Stimulated activated CD8-positive, alpha-beta memory T cell treated with anti-CD3 and anti-CD28 coated beads, Interleukin-4, amount 100 ng/mL, for 1 hour (primary cell): ENCODE measurements at places on chromosomes 1 and 21.

GRCh38 chr1:57124170-57124569 is 158.4 kb upstream of the C8B start:
- no peak for DNase-seq

- DNase-seq, result no peak
Measured at GRCh38 chr1:179066471-179066870, 15.4 kb upstream of the TOR3A start.

- no peak for DNase-seq
Measured at GRCh38 chr21:30271156-30271555, 11.6 kb downstream of the KRTAP24-1 start.

GRCh38 chr1:5563861-5564577 is 428.2 kb downstream of the NPHP4 start:
- no peak for DNase-seq

GRCh38 chr1:208027861-208028260 is 116.9 kb upstream of the CD34 start:
- no peak for DNase-seq

DNA sequence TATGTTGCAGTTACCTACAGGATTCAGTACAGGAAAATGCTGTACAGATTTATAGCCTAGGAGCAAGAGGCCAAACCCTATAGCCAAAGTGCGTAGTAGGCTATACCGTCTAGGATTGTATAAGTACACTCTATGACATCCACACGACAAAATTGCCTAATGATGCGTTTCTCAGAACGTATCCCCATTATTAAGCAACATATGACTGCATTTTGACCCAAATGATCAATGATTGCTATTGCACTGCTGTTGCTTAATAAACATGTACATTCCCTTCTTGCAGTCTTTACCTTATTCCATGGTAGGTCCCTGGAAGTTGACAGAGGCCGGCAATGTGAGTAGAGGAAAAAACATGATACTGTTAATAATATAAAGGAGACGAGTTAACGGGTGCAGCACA is 33.0 kb downstream of the LRRC8C start:
- DNase-seq, result no peak

- DNase-seq, result no peak
Measured at GRCh38 chr1:234686035-234686434, 76.1 kb upstream of the IRF2BP2 start.

GRCh38 chr1:228841632-228842031 is 106.4 kb downstream of the RHOU start:
- DNase-seq, result no peak

DNA sequence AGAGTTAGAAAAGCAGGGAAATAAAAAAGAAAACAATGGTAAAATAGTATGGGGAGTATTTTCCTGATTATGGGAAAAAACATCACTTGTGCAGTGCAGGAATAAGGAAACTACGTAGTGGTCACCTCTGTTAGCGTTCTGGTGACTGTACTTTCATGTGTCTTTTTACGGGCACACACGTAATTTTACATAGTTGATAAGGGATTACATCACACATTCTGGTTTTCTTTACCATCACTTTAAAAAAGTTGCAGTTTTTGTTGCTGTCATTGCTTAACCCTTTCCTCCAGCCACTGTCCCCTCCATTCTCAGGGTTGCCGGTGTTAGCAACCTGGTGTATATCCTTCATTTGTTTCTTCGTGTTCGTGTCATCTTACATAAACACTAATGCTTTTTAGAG is 35.1 kb downstream of the CNIH3 start:
- no peak for DNase-seq

- DNase-seq, result no peak
Measured at GRCh38 chr1:153364766-153365666, 7.4 kb downstream of the S100A9 start.

DNA sequence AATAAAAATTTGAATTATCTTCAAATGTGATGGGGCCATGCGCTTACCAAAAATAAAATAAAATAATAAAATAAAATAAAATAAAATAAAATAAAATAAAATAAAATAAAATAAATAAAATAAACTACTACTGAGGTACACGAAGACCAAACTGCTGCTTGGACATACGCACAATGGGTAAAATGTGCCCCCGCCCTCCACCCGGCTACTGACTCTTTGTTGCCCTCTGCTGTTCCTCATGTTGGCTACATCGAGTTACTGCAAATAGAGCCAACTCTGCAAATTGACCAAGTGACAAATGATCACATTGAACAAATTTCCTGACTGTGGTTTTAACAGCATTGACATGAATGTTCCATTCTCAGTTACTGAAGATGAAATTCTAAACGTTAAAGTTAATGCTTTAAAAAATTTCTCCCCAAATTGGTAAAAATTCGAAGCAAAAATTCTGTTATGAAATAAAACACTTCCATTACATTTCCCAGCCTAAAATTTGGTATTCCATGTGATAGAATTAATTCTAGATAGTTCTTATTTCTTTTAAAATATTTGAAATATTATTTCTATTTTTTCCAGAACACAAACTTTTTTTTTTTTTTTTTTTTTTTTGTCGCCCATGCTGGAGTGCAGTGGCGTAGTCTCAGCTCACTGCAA is 18.8 kb upstream of the MAP1LC3C start:
- DNase-seq, result no peak

DNA sequence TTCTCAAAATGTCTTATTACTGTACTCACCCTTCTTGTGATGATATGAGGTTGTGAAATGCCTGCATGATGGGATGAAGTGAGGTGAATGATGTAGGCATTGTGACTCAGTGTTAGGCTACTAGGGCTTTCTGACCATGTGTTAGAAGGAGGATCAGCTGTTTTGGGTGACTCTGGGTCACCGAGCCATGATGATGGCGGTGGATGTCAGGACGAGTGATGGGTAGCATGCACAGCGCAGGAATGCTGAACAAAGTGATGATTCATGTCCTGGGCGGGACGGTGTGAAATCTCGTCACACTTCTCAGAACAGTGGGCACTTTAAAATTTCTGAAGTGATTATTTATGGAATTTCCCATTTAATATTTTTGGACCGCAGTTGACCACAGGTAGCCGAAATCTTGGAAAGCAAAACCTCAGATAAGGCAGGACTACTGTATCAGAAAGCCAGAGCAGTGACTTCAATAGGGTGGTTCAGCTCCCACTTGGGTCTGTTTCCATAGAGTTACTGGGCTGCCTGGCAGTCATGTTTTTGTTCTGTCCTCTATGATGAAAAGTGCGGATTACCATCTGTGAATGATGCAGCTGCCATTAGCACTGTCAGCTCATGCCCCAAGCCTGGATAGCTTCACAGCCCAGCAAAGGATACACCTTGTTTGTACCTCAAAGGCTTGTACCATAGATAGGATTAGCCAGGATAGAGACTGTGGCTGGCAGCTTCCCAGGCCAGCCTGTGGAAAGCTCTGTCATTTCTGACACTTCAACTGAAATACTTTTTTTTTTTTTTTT is 26.6 kb downstream of the IL6R start:
- no peak for DNase-seq

- no peak for DNase-seq
Measured at GRCh38 chr21:30689822-30690221, 28.8 kb downstream of the KRTAP21-3 start.

DNA sequence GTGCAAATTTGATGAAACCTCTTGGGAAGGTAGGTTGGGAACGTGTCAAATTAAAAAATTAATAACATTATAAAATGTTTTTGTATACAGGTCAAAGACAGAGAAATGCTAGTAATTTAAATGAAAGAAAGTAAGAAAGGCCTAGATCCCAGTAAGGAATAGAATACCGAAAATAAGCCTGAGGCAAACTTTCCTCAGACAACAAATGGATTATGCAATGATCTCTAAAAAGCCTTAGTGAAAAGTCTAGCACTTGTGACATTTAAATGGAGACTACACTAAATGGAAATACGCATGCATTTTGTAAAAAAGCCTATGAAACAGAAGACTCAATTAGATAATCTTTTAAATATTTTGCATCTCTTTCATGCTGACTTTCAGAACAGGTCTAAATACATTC is 138.5 kb upstream of the ZNHIT6 start:
- DNase-seq, result no peak

- DNase-seq, result no peak
Measured at GRCh38 chr1:17259233-17259873, 10.5 kb downstream of the PADI3 start.

GRCh38 chr21:17777072-17777765 is 41.9 kb downstream of the C21orf91 start:
- DNase-seq, result no peak
